ENCODE measurements at places on chromosomes 12 and 14.

DNA sequence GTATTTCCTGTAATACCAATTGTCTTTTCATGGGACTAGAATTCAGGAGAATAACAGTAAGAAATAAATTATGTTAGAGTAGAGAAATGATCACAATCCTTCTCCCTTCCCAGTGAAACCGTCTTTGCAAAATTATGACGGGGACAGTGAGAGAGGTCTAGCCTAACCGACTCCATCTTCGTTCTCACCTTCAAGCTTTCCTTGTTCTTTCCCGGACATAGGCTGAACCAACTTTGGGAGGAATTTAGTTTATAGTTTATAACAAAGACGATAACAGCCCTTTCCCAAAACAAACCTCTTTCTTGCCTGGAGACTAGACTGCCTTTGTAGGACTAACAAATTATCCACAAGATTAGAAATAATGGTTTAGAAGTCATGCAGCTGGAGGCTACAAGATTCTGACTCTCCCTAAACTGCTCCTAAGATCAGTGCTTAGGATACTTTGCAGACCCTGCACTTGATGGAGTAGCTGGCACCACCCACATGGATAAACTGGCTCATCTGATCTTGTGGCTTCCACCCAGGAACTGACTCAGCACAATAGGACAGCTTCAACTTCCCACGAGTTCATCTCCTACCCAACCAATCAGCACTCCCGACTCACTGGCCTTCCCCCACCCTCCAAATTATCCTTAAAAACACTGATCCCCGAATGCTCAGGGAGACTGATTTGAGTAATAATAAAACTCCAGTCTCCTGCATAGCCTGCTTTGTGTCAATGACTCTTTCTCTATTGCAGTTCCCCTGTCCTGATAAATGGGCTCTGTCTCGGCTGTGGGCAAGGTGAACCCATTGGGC lies 521.2 kb upstream of the TBX3 start:
- DNase-seq: peak; percentile 57

DNA sequence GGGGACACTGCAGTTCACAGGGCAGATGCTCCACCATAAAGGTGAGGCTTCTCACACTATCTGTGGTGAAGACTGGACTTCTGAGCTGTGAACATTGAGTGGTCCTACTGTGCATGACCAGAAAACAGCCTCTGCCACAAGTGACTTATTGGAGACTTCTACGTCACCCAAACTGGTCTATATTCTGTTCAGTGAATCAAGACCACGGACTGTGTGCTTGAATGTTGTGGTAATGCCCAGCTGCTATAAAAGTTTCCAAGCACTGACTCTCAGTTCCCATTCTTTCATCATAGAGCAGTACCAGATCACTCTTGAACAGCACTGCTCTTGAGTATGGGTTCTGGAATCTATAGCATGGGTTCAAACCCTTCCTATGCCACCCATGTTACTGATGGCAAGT lies 4.8 kb upstream of the PLEK2 start:
- DNase-seq: no peak

GRCh38 chr14:78982551-78982950 lies 812.4 kb downstream of the NRXN3 start:
- DNase-seq: no peak

DNA sequence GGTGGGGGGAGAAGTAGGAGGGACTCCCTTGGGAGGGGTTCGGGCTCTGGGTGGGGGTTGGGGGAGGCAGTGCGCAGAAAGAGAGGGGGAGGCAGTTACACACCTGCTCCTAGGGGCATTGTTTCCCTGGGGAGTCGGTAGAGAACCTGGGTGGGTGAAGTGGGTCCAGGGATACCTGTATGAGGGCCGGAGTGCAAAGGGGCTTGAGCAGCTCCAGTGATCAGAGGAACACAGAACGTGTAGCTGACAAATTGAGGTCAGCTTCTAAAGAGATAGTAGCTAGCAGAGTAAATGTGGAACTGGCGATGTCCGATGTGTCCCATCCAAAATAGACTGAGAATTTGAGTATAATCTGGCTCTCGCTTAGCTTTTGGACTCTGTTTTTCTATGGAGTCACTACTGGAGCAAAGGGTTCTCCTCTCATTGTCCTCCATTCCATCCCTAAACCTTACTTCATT lies 502 bp downstream of the SMARCD1 start:
- DNase-seq: no peak

DNA sequence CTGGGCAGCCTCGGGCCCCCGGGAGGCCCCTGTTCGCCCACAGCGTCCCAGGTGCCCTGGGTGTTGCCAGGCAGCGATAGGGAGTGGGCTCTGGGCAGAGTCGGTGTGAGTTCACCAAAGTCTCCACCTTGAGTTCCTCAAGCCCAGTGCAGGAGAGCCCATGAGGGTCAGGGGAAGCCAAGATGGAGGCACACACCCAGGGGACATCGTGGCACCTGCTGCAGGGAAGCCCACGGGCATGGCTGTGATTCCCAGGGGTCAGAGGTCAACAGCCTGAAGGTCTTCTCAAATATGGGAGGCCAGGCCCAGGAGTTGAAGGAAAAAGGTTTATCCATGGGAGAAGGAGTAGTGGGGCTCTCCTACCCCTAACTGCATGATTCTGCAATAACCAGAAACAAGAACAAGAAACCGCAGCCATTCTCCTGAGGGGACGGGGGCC lies 148.8 kb downstream of the ADGRD1 start:
- no peak for DNase-seq

DNA sequence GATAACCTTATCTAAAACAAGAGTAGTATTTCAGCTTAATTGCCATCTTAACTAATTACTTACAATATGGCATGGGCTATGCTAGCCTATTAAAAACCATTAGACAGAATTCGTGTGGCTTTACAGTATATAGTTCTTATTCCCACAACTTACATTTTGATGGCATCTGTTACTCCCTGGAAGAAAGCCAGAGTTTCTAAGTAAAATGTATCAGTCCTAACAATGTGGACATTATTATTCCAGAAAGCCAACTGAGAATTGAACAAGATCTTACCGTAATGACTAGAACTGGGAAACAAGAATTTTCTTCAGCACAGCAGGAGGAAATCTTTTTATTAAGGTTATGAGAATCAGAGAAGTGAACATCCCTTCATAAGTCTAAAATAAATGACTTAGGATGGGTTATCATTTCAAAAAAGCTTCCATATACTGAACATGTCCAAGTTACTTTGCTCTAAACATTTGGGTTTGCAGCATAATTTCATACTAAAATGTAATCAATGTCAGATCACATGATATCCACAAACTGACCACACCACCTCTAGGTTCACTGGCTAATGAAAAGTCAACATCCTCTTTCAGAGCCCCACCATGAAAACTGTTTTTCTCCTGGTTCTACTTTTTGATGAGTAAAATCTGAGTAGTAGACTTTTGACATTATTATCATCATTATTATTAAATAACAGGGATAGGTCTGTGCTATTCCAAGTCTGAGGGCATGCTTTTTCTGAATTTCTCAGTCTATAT lies 179.7 kb downstream of the SSPN start:
- DNase-seq: no peak

GRCh38 chr12:94717108-94717507 lies 66.8 kb upstream of the TMCC3 start:
- DNase-seq: no peak

- no peak for DNase-seq
Measured at GRCh38 chr12:96334502-96334901, 65.7 kb downstream of the CDK17 start.

GRCh38 chr12:65282840-65283239 lies 4.4 kb downstream of the MSRB3 start:
- no peak for DNase-seq

DNA sequence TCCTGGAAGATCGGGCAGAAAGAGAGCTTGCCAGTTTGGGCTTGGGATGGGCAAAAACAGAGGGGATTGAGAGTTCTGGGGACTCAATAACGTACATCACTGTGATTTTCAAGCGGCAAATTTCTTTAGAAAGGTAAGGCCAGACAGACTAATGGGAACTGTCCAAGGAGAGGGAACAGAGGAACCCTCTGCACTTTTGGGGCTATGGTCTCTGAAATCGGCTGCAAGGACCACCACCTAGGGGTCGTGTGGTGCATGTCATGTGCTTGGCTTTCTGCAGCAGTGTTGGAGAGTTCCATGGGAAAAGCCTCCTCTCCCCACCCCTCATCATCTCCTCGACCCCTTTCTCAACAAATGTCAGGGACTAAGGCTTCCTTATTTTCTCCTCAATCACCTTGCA lies 79.6 kb downstream of the PPM1A start:
- no peak for DNase-seq

DNA sequence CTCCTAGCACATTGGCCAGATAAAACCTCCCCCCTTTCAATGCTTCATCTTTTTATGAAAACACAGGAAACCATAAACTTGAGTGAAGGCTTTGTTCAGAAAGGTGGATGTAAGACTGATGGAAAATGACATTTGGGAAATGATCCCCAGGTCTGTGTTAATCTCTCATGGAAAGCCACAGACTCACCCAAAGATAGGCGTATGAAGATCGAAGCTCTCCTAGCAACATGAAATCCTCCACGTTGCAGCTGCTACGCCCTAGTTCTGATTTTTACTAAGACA lies 63.4 kb upstream of the PTGR2 start:
- no peak for DNase-seq

DNA sequence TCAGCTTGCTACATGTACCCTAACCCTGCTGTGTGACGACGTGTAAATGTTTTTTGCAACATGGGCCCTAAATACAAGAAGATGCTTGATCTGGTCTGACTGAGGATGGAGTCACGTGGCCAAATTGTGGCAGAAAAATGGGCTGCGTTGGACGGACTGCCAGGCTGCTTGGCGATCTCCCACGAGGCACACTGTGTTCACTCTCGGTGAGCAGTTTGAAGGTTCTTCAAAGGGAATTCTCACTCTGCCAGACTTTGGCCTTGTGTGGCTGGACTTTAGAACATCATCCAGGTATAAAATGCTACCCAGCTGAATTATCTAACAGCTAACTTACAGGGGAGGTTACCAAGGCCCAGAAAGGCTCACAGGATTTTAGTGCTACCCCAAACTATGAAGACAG lies 85.1 kb downstream of the KDM2B start:
- no peak for DNase-seq

DNA sequence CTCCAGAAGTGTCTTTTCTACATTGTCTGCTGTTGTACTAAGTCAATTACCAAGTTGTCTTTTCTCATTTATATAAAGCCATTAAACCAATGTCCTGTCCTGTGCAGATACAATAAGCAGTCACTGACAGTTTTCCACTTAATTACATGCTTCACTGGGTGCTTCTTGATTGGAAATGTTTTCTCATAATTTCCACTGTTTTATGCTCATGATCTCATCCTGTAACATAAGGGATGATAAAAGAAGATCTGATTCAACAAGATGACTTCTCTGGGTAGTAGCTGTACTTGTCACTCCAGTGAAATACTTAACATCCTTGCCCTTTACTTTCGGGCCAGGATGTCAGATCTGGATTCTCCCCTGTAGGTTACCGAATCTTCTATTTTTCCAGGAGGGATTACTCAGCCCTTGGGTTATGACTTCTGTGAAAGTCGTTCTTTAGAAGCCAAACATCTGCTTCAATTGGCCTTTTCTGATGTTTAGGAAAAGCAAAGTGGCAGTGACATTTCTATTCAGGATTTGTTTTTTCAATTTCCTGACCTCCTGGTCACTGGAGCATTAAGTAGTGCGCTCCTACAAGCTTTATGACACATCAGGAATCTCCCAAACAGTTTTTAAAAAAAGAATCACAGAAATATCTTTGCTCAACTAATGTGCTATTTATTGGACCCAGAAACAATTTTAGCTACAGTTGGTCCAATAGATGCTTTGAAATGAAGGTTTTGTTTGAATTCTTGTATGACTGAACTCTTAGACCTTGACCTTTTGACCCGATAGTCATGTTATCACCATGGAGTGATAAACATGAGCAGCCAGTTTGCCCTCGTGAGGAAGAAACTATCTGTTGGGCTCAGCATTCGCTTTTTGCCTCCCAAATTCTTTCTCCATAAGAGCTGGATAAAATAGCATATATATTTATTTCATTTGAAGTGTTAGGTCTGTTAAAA lies 234.5 kb upstream of the SSTR1 start:
- no peak for DNase-seq

GRCh38 chr14:63436286-63437098 lies 106.7 kb downstream of the PPP2R5E start:
- DNase-seq: no peak

DNA sequence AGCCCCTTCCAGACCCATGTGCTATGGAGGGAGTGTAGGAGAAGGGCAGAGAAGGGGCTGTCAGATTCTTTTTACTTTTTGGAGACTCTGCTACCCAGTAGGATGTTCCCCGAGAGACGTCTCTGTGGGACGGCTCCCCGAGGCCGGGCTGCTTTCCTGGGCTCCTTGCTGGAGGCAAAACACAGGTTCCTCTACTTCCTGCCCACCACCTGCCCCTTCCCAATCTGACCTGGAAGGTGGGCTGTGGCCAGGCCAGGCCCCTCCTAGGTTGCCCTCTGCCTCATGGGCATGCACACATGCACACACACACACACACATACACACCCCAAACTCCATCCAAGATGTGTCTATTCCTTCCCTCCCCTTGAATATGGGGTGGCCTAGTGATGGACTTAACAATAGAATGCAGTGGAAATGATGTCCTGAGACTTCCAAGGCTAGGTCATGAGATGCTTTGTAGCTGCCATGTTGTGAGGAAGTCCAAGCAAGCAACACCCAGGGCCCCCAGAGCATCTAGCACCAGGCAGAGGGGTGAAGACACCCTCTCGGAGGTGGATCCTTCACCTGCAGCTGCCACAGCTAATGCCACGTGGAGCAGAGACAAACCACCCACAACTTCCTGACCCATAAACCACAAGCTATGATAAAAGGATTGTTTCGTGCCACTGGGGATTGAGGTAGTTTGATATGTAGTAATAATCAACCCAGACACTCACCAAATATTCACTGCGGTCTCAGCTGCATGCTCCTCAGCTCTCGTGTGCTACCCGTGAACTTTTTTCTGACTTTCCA lies 1.6 kb upstream of the ASB2 start:
- peak; percentile 60 for DNase-seq

DNA sequence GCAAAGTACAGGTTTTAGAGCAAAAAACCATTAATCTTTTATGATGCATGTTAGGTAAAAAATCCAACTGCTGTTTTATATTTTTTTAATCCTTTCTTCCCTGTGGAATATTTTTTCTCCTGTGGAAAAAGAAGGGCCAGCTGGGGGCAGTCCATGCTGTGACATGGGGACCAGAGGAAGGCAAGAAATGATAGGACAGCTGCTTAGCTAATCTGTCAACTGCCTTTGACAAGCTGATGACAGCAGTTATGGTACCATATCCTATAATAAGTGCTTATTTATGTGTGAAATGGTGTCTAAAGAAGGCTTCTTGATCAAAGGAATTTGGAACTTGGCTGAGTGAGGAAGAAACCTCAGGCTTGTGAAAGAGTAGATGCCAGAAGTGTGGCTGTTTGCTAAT lies 452.4 kb upstream of the NOVA1 start:
- DNase-seq: no peak

DNA sequence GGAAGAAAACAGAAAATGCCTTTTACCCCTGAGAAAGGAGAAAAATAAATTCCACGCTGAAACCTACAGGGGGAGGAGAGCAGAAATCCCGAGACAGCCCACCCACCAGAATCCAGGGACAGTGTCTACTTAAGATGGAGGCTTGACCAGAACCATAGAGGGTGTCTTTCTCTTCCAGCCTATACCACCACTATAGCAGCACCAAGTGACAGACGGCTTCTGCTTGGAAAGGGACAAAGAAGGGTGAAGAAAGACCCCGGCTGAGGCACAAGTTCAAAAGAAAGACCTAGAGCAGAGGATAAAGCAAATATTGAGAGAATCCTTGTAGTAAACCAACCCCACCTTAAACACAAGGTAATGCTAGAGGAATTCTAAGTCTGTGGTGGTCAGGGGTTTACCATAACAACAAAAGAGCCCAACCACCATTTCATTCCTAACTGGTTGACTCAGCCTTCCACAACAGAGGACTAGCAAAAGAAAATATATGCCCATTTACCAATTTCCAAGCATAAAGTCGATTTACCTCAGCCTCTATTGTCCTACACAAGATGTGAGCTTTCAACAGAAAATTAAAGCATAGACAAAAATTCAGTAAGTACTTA lies 105.3 kb upstream of the FOXG1 start:
- DNase-seq: peak; percentile 89

All from Daoy (cell line).